ENCODE measurements at places on chromosomes 4 and X.
A peak's percentile ranks its signal among the peaks of the same experiment; 100 is the strongest.

- no peak for DNase-seq
Measured at GRCh38 chrX:50680990-50681389, 133.0 kb downstream of the SHROOM4 start.

- peak; percentile 6 for DNase-seq
Measured at GRCh38 chrX:15761564-15762191, 23.6 kb downstream of the CA5B start.

DNA sequence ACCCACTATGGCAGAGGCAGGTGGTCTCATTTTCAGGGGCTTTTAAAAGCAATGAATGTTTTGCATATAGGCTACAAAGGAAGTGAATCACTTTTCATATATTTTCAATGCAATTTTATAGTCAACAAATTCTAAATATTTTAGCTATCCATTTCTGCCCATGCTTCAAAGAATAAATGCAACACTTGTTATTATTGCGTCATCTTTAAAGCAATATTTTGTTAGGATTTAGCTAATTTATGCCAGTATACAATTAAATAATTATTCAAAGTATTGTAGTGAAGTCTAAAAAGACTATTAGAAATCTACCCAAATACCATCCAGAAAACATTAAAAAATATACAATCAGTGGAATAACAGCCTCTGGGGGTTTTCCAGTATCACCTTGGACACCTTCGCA lies 509.1 kb upstream of the SPANXN1 start:
- no peak for DNase-seq

GRCh38 chrX:23656091-23656490 lies 11.2 kb upstream of the PRDX4 start:
- DNase-seq: no peak

- no peak for DNase-seq
Measured at GRCh38 chr4:146049802-146050201, 111.2 kb upstream of the ZNF827 start.
